ENCODE measurements at places on chromosomes 13 and 19. TPM values are rescaled to one million over a fixed set of nuclear protein-coding genes. Genes with fewer than 3 reads are reported as not detected.
A peak's percentile ranks its signal among the peaks of the same experiment; 100 is the strongest.

FAM216B gene
- total RNA-seq, result not detected

FBXL3 gene
- 91.4 TPM for total RNA-seq

DNA sequence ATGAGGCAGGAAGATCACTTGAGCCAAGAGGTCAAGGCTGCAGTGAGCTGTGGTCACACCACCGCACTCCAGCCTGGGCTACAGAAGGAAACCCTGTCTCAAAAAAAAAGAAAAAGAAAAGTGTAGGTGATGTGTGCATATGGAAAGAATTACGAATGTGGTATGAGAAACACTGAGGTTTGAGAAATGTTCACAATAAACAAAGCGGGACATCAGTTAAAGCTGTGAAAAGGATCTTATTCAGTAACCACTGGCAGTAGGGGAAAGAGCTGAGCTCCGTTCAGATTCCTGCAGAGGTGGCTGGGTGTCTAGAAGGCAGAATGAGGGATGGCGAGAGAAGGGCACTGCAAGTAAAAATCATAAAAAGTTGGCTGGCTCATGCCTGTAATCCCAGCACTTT lies 4.1 kb upstream of the IGSF23 start:
- H3K27ac ChIP-seq, result no peak overlapping the region
- DNase-seq, result no peak
- H3K4me1 ChIP-seq, result no peaks in the 10 kb centered on the region
- no peaks in the 10 kb centered on the region for H3K27me3 ChIP-seq

GRCh38 chr13:50979187-50979586 lies 69.6 kb downstream of the RNASEH2B start:
- no peak overlapping the region for H3K4me3 ChIP-seq
- no peaks in the 10 kb centered on the region for H3K36me3 ChIP-seq
- H3K27me3 ChIP-seq, result no peaks in the 10 kb centered on the region
- no peak for DNase-seq

DNA sequence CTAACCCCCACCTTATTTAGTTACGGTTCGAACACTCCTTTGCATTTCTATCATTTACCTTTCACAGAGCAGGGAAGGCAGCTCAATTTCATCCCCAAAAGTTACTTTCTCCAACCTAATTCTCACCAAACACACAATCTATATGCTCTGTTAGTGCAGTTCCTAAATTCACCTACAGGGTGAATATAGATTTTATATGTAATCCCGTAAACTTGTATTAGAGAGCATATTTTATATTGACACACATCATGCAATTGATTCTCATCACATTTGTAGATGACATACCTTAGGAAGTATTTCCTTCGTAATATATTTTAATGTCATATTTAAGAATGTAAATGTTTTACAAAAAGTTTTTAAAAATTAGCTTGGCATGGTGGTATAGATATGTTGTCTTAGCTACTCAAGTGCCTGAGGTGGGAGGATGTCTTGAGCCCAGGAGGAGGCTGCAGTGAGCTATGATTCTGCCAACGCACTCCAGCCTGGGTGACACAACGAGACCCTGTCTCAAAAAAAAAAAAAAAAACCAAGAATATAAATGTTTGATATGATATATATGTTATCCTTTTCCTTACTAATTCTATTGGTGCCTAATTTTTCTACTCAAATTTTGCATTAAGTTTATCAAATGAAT lies 57.3 kb upstream of the TNFRSF19 start:
- H3K36me3 ChIP-seq, result no peaks in the 10 kb centered on the region
- no peaks in the 10 kb centered on the region for H3K27me3 ChIP-seq
- H3K4me3 ChIP-seq, result no peak overlapping the region
- DNase-seq, result no peak

ZNF723 gene
- total RNA-seq, result not detected

DNA sequence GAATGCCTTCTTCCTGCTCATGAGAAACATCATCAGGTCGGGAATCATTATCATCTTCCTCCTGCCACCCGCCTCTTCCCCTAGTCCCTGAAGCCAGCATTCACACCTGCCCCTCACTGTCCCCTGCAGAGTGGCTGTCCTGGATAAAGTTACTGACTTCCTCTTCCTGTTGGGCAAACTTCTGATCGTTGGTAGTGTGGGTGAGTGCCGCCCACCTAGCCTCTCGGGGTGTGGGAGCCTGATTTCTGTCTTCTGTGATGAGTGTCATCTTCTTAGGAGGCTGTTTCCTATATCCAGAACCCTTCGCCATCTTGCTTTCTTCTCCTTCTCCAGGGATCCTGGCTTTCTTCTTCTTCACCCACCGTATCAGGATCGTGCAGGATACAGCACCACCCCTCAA lies 12.5 kb downstream of the SLC44A2 start:
- no peak overlapping the region for H3K4me3 ChIP-seq
- H3K4me1 ChIP-seq, result no peaks in the 10 kb centered on the region
- no peak overlapping the region for H3K27ac ChIP-seq

TYROBP gene
- 9.4 TPM for total RNA-seq

DNA sequence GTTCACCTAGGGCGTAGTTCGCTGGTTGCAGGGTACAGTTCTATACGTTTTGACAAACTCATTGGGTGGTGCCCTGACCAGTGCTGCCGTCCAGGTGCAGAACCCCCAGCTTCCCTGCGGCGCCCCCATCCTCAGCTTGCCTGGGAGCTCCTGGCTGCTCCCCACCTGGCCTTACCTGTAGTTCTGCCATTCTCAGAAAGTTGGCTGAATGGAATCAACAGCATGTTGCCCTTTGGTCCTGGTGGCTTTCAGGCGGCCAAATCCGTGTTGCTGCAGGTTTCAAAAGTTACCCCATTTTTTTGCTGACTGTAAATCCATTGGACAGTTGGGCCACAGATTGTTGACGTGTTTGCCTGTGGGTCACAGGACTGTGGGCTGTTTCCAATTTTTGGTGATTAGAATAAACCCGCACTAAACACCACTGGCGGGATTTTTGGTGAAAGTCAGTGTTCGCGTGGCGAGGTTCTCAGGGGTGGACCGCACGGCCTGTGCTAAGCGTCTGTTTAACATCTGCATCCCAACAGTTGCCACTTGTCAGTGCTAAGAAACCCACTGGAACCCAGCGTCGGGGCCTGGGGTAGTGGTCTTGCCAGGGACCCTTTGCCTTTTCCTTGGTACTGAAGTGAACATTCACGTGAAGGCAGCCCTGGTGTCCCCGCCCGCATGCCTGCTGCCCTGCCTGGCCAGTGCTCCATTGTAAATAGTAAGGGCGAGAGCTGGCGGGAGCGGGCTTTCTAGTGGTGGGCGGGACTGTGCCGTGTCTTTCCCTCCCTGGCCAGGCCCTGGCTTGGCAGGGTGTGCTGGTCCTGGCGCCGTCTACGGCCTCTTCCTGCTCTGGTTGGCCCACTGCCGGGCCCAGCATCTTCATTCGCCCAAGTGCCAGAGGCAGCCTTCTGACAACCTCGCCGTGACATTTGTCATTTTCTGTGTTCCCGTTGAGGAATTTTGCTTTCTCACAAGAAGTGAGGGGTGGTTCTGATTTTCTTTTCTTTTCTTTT lies 3.3 kb downstream of the DOT1L start:
- peaks cover 84% of the 10 kb centered on the region for H3K4me1 ChIP-seq
- H3K27ac ChIP-seq, result peak overlapping the region; percentile 86
- no peak overlapping the region for H3K4me3 ChIP-seq
- no peaks in the 10 kb centered on the region for H3K36me3 ChIP-seq
- H3K27me3 ChIP-seq, result no peaks in the 10 kb centered on the region
- DNase-seq, result peak; percentile 95

GRCh38 chr13:33194820-33195692 lies 90.5 kb downstream of the STARD13 start:
- H3K4me1 ChIP-seq, result peaks cover 90% of the 10 kb centered on the region
- no peak overlapping the region for H3K4me3 ChIP-seq
- peak overlapping the region; percentile 65 for H3K27ac ChIP-seq

DNA sequence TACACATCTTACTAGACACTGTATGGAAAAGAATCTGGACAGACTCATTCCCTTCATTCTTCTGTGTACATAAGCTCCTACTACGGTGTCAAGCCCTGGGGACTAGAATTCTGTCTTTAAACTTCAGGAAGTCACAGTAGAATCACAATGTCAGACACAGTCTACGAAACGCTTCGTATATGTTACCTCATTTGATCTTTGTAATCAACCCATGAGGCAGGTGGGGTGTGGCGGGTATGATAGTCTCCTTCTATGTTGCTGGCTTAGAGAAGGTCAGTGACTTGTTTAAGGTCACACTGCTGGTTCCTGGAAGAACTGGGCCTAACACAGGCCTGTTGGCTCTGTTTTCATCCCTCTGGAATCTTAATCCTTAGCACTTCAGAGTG lies 32.2 kb upstream of the TPT1 start:
- peaks cover 8% of the 10 kb centered on the region for H3K4me1 ChIP-seq
- peak; percentile 34 for DNase-seq
- no peak overlapping the region for H3K27ac ChIP-seq
- H3K36me3 ChIP-seq, result no peaks in the 10 kb centered on the region
- H3K27me3 ChIP-seq, result no peaks in the 10 kb centered on the region
- H3K4me3 ChIP-seq, result no peak overlapping the region

DNA sequence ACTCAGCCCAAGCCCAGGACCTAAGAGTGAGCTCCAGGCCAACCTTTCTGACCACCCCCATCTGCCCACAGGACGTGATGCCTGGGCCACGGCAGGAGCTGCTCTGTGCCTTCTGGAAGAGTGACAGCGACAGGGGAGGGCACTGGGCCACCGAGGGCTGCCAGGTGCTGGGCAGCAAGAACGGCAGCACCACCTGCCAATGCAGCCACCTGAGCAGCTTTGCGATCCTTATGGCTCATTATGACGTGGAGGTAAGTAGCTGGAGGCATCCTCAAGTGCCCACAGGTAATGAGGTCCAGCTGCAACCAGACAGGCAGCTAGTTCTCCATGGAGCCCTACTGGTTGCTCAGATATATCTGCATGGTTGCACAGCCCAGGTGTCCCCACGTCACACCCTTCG lies 14.8 kb downstream of the DDX39A start:
- H3K27me3 ChIP-seq, result no peaks in the 10 kb centered on the region
- no peak overlapping the region for H3K4me3 ChIP-seq
- no peak overlapping the region for H3K27ac ChIP-seq
- H3K36me3 ChIP-seq, result peaks cover 98% of the 10 kb centered on the region

GRCh38 chr13:78875792-78876580 lies 217.0 kb upstream of the OBI1 start:
- no peak overlapping the region for H3K4me3 ChIP-seq
- H3K36me3 ChIP-seq, result no peaks in the 10 kb centered on the region
- no peaks in the 10 kb centered on the region for H3K4me1 ChIP-seq
- no peaks in the 10 kb centered on the region for H3K27me3 ChIP-seq

ZNF90 gene
- 5.1 TPM for total RNA-seq

SHISA7 gene
- total RNA-seq, result not detected

DNA sequence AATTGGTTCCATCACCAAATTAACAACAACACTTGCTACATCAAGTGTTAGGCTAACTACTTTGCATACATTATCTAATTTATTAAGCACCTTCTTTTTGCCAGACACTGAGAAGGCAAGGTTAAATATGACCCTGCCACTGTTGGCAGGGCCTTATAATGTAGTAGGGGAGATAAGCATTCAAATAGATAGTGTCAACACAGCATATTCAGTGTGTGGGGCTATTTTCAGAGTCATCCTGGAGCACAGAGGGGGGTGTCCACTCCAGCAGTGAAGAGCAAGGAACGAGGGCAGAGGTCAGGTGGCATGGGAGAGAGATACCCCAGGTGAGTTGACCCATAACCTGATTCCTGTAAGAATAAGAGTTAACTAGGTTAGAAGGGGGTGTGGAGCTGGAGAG lies 121.6 kb downstream of the COG6 start:
- no peaks in the 10 kb centered on the region for H3K36me3 ChIP-seq
- no peak overlapping the region for H3K4me3 ChIP-seq
- H3K27ac ChIP-seq, result no peak overlapping the region
- no peaks in the 10 kb centered on the region for H3K27me3 ChIP-seq

DNA sequence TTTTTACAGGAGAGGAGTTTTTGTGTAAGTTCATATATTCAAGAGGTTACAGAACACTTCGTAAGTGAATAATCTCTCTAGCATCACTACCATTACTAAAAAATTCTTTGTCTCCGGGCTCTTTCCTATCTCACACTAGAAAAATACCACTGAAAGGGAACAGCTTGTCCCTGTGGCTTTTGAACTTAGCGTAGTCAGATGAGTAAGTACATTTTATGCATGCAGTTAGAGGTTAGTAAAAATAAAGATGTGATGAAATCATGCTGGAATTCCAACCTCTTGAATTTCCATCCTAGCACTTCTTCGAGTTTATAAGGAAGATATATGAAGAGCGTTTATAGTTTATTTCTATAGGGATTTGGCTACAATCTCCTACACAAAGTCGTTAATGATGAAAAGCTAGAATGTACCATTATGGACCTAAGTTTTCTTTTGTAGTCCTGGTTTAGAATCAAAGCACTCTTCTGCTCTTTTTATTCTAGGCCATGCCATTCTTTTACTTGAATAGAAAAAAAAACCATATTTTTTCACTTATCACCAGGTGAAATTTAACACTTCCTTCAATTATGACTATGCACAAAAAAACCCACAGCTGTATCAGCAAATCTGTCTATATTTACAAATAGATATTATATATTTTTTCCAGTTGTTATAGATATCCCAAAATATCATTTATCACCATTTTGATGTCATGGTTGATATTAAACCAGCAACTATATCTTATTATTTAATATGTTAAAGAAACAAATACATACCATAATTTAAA lies 139.9 kb upstream of the PCDH9 start:
- no peak overlapping the region for H3K4me3 ChIP-seq
- H3K27me3 ChIP-seq, result no peaks in the 10 kb centered on the region
- no peaks in the 10 kb centered on the region for H3K36me3 ChIP-seq
- no peaks in the 10 kb centered on the region for H3K4me1 ChIP-seq
- no peak for DNase-seq
- H3K27ac ChIP-seq, result no peak overlapping the region

GAMT gene
- total RNA-seq, result 4.5 TPM

- no peak overlapping the region for H3K4me3 ChIP-seq
- peaks cover 32% of the 10 kb centered on the region for H3K27me3 ChIP-seq
- no peak overlapping the region for H3K27ac ChIP-seq
- H3K4me1 ChIP-seq, result no peaks in the 10 kb centered on the region
Observed at GRCh38 chr19:30070968-30071632, 129.1 kb downstream of the URI1 start.

DNA sequence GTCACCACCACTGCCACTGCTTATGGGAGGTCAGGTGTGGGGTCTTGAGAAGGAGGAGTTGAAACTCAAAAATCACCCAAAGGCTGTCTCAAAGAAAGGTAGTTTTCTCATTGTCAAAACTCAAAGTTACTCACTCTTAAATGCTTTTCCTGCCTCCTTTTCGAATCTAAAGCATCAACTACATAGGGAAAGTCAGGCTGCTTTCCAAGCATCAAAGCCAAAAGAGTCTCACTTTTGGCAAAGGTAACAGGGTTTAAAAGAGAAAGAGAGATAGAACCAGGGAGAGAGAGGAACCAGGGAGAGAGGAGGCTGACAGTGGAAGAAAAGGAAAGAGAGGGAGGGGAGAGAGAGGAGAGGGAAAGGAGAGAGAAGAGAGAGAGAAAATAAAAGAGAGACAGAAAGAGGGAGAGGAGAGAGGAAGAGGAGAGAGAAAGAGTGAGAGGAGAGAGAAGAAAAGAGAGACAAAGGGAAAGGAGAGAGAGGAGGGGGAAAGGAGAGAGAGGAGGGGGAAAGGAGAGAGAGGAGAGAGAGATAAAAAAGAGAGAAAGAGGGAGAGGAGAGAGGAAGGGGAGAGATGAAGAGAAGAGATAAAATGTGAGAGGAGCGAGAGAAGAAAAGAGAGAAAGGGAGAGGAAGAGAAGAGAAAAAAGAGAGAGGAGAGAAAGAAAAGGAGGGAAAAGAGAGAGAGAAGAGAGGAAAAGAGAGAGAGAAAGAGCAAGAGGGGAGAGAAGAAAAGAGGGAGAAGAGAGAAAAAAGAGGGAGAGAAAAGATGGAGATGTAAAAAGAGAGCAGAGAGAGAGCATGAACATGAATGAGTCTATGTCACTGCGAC lies 262.0 kb upstream of the TSHZ3 start:
- no peaks in the 10 kb centered on the region for H3K27me3 ChIP-seq
- H3K27ac ChIP-seq, result no peak overlapping the region
- no peaks in the 10 kb centered on the region for H3K4me1 ChIP-seq
- H3K4me3 ChIP-seq, result no peak overlapping the region
